CD8-positive, alpha-beta memory T cell (primary cell): ENCODE measurements at places on chromosomes 12 and 14. TPM values are rescaled to one million over a fixed set of nuclear protein-coding genes. Genes with fewer than 3 reads are reported as not detected.

Gene LHX5
- not detected for total RNA-seq

DNA sequence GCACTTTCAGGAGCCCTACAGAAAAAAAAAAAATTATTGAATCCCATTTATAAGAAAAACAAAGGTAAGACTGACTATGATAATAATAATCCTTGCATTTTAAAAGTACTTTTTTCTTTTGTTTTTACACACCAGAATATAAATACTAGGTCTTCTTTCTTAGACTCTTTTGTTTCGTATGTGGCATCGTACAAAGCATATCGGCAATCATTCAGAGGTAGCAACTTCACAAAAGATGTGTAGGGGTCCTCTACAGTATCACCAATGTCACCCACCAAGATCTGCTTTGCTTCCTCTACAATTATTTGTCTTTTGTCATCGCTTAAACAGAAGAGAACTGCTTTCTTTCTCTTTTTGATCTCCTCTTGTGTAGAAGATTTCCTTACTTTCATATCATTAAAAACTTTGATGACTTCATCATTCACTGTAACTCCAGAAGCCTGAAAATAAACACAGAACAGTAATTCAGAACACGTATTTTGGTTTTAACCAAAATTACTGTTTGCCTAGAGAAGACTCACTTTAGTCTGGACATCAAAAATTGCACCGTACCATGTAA lies 1.2 kb downstream of the CFL2 start:
- DNase-seq: no peak

Gene B4GALNT3
- total RNA-seq: 3.5 TPM

Gene CDK17
- total RNA-seq: 34.6 TPM

DNA sequence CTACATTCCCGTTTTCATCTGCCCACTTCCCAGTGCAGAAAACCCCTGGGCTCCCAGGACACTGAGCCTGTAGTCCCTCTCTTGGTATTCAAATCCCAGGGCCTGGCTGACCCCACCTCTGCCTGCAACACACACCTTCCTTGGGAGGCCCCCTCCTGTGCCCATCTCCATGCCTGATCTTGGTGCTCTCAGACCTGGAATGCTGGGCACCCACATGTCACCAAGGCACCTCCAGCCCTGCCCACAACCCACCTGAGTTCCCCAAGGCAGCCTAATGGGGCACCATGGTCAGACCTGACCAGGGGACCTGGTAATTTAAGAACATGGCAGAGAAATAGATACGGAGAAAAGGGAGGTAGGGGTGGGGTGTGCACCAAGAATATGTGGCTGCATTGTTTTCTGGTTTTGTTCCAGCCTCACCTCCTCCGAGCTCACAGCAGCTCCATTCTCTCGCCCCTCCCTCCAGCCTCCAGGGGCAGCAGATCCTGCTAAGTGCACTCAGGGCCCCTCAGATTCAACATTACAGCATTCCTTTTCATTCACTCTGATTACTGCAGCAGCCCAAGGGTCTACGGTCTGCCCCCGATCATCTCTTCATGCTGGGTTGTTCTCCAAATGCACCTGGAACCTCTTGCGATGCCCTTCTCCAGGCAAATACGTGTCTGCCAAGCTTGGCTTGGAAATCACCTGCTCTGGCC lies 9.2 kb upstream of the HSP90AA1 start:
- DNase-seq: no peak

DNA sequence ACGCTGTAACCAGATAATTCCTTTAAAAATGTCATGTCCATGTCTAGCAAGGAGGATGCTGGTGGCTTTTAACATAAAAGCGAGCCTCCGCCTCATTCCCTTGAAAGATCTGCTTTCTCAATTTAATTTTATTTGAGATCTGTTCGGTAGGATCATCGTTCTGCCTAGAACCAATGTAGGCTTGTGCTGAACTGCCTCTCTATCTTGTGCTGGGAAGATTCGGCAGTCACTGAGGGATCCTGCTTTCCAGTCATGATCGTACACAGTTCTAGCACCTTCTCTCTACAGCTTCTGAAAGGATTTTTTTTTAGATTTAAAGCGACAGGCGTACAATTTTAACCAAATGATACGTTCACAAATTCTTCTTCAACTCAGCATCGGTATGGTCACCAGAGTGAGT lies 54.3 kb downstream of the PEBP1 start:
- DNase-seq: no peak

DNA sequence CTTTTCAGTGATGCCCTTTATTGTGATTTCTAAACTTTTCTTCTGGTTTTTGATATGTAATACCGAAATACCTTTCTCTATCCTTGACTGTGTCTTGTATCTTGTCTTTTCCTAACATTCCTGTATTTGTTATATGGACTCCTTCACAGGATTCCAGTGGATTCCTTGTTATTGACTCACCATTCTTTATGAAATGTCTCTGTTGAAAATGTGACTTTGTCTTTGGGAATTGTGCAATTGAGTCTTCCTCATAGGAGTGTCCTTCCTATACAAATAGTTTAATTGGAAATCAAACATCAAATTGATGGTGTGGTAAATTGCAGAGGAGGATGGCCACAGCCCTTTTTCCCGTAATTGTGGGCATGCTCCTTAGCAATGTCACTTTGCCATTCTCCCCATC lies 296.6 kb upstream of the KITLG start:
- no peak for DNase-seq

DNA sequence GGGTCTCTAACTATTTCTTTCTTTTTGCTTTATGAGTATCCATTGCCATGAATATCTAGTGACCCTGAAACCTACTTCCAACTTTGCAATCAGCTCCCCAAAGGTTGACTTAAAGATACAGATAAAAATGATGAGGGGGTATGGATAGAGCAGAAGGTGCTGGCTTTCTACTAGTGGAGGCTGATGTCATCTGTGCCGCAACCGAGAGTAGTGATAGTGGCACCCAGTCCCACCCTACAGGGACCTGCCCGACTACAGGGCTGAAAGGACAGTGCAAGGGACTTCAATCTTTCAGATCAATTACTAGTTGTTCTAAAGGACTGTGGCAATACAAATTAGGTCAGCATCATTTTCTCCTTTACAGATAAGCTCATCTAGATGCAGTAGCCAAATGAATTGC lies 806.0 kb downstream of the VRK1 start:
- DNase-seq: peak; percentile 74

GRCh38 chr12:47943623-47944340 lies 19.6 kb upstream of the TMEM106C start:
- no peak for DNase-seq

- DNase-seq: no peak
Measured at GRCh38 chr14:67620217-67620785, 581 bp downstream of the ARG2 start.

Gene MFAP5
- not detected for total RNA-seq

- DNase-seq: no peak
Measured at GRCh38 chr12:45522227-45522626, 207.3 kb upstream of the ARID2 start.
